ENCODE measurements at places on chromosomes 7 and 10.

GRCh38 chr7:55097100-55097499 is 78.3 kb downstream of the EGFR start:
- no peak for DNase-seq

GRCh38 chr10:16811765-16812164 is 5.5 kb downstream of the RSU1 start:
- no peak for DNase-seq

DNA sequence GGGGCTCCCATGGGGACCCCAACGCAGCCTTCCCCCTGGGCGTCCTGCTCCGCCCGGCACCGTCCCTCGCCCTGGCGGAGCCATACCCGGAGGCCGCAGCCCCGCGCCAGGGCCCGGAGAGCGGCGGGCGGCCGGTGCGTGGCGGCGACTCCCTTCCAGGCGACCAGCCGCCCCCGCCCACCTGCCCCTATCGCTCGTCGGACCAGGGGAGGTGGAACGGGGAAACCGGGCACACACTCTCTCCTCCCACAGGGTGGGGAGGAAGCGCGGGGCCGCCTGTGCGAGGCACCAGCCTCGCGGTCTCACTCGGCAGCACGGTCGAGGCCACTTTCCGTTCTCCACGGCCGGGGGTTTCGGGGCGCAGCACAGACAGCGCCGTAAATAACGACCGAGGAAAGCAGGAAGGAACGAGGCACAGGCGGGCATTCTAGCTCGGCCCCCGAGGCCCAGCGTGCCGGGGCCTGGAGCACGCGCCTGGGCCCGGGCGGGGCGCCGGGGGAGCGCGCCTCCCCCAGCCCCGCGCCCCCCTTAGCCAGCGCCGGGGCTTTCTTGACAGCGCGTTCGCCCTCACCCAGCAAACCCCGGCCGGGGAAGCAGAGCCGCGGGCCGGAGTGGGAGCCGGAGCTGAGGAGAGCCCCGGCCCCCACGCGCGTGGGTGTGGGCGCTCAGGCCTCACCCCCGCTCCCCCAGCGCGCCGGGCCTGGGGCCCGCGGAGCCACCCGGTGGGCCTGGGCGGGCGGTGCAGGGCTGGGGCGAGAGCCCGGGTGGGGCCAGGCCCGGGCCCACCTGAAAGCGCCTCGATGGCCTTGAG is 936 bp downstream of the IGF2BP3 start:
- DNase-seq, result no peak

GRCh38 chr10:125871338-125871737 is 9.8 kb downstream of the DHX32 start:
- DNase-seq, result no peak

DNA sequence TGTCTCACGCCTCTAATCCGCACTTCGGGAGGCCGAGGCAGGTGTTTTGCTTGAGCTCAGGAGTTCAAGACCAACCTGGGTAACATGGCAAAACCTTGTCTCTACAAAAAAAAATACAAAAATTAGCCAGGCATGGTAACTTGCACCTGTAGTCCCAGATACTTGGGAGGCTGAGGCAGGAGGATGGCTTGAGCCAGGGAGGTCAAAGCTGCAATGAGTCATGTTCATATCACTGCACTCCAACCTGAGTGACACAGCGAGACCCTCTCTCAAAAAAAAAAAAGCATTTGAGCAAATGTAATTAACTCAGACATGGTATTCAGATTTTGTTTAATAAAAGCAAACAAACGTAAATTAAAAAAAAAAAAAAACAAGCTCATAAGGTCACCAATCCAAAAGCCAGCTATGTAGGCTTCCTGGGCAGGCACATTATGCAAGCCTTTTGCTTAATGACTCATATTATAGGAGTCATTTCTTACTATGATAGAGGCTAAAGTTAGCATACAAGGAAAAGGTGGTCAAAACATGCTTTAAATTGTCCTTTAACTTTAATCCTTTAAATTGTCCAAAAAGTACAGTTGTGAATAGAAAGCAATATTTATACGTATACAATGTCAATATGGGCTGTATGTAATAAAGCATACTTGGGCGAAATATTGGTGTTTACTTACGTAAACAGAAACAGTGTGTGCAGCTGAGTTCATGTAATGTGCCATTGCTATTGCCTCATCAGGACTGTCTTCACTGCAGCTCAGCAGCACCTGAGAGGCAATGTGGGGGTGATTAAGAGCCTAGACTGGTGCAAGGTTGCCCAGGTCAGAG is 13.0 kb downstream of the AKR1D1 start:
- no peak for DNase-seq

- DNase-seq, result no peak
Measured at GRCh38 chr10:98384531-98385133, 30.4 kb downstream of the PYROXD2 start.

- DNase-seq, result no peak
Measured at GRCh38 chr10:44473146-44473545, 88.2 kb upstream of the CXCL12 start.

GRCh38 chr10:48444861-48445841 is 138.7 kb downstream of the MAPK8 start:
- no peak for DNase-seq

DNA sequence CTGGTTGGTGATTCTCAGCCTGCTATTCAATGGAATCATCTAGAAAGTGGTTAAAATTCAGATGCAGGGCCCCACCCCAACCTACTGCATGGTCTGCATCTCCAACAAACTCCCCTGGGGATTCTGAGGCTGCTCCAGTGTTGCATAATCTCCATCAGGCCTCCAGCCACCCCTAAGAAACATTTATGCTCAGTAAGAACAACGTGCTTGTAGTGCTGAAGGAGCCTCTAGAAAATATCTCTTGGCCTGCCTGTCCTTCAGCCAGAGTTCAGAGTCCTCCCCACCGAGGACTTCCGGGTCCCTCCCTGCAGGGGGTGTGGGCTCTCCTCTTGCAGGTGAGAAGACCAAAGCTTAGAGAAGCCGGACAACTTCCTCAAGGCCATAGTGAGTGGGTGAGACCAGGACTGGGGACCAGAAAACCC is 159.8 kb downstream of the SH3PXD2A start:
- DNase-seq, result no peak

DNA sequence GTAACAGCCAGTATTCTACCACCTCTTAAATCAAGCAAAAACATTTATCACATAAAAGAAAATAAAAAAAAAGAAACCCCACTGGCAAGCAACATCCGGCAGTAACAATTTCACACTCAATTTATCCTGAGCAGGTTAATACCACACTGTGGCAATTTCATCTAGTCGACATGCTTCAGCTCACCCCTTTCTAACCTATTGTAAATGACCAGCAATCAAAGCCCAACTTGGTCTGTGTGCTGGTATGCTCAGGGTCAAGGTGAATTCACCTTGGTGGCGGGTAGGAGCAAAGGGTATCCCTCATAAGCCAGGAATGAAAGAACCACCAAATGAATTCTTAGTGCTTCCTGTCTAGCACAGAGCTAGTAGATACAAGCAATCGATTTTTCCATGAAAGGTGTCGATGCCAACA is 109.1 kb upstream of the AFAP1L2 start:
- no peak for DNase-seq

- no peak for DNase-seq
Measured at GRCh38 chr7:43155636-43156035, 43.2 kb downstream of the HECW1 start.

GRCh38 chr7:159197066-159197975 is 52.7 kb upstream of the VIPR2 start:
- DNase-seq, result no peak

DNA sequence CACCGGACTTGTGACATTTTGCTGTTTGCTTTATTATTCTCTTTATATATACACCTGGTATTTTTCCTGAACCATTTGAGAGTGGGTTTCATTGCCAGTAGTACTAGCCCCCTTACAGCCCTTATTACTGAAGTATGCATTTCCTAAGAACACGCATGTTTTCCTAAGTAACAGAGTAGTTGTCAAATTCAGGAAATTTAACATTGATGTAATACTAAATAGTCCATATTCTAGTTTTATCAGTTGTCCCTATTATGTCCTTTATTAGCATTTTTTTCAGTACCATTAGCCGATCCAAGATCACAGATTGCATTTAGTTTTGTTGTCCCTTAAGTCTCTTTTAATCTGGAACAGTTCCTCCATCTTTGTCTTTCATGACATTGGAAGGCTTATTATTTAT is 8.0 kb downstream of the KMT2E start:
- DNase-seq, result no peak

DNA sequence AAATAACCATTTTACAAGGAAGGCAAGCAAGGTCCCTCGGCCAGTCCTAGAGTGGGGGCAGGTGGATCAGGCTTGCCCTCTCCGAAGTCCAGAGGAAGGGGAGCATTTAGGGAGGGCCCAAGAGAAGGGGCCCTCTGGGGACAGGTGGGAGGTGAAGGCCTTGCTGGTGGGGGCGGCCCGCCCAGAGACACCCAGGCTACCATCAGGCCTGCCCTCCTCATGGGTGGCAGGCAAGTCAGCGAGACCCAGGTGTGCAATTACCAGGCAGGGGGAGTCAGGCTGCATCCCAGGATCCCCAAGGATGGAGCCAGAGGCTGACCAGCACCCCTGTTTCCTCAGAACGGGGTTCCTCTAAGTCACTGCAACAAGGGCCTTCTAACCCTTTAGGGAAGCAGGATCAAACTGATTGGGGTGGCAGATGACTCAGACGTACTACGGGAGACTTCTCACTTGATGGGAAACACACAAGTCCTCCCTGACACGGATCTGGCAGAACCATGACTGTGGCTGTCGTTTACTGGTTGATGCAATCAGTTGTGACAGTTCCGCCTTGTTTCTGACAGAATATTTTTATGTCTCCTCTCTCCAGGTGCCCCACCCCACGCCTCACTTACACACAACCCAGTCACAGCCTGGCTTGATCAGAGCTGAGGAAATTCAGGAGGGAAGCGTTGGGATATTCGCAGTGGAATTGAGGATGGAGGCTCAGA is 8.2 kb downstream of the LOXL4 start:
- no peak for DNase-seq

Measured in suprapubic skin (tissue), 4 donors.